NCI-H1436 (cell line): ENCODE measurements at places on chromosomes 6 and 20.

- DNase-seq: no peak
Observed at GRCh38 chr20:20955892-20956291, 150.3 kb downstream of the LINC00237 start.

GRCh38 chr20:38873050-38873581, 53.1 kb upstream of the FAM83D start:
- DNase-seq: no peak

DNA sequence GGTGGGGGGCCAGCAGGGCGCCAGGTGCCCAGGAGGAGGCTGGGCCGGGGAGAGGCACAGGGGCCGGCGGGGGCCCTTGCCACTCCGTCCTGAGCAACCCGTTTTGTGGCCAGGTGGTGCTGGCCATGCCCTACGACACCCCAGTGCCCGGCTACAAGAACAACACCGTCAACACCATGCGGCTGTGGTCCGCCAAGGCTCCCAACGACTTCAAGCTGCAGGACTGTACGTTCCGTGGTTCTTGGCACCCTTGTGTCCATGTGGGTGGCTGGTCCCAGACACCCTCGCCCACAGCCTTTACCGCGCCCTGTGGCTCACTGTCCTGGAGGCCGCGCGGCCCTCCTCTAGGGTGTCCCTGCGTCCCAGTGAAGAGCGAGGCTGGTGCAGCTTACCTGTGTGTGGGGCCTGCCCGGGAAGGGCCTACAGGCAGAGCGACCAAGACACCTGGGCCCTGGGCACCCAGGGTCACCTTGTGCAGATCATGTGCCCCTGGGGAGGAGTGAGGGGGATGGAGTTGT, 28.7 kb downstream of the PYGB start:
- no peak for DNase-seq

DNA sequence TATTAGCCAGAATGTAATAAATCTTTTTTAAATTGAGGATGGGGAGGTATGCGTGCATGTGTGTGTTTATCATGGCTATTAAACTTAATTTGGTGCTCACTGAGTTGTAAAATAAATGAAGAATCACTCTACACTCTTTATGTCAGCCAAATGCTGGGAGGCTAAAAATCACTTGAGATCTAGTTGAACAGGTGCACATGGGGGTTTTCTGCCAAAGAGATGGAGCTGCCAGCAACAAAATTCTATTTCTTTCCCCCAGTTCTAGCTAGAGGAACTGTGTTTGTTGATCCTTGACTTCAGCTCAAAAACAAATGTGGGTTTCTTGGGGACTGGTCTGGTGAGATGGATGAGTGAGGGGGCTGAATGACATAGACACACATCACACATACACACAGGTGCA, 183.3 kb upstream of the BTBD3 start:
- DNase-seq: peak; percentile 76

GRCh38 chr6:38508894-38509293, 130.8 kb downstream of the BTBD9 start:
- peak; percentile 29 for DNase-seq
